ENCODE measurements at places on chromosomes 5 and 9. TPM values are rescaled to one million over a fixed set of nuclear protein-coding genes. Genes with fewer than 3 reads are reported as not detected.

The C5orf46 gene
- not detected for total RNA-seq

The CKMT2 gene
- total RNA-seq, result not detected

The TGFBR1 gene
- total RNA-seq, result 82.7 TPM

The DOCK2 gene
- total RNA-seq, result 275 TPM

The ACOT12 gene
- not detected for total RNA-seq

The TAF11L10 gene
- not detected for total RNA-seq

The WDR38 gene
- total RNA-seq, result not detected

The SET gene
- 411 TPM for total RNA-seq

The SPOCK1 gene
- not detected for total RNA-seq

The ABCA2 gene
- total RNA-seq, result 67.1 TPM

The BTNL8 gene
- not detected for total RNA-seq

The C7 gene
- total RNA-seq, result not detected

The LCN15 gene
- not detected for total RNA-seq

The CNTNAP3 gene
- not detected for total RNA-seq

The PCDHGA6 gene
- 0.28 TPM for total RNA-seq

The ENHO gene
- total RNA-seq, result not detected

The SLC46A2 gene
- not detected for total RNA-seq

The FREM1 gene
- not detected for total RNA-seq

The RUSC2 gene
- 2.1 TPM for total RNA-seq

The FOXI1 gene
- not detected for total RNA-seq

The DMGDH gene
- total RNA-seq, result not detected

The ASS1 gene
- total RNA-seq, result 2.6 TPM

The HEMGN gene
- total RNA-seq, result 0.47 TPM

The STRBP gene
- total RNA-seq, result 30.3 TPM

The PAPPA gene
- total RNA-seq, result not detected

The TNC gene
- total RNA-seq, result not detected

The MAMDC2 gene
- total RNA-seq, result 0.08 TPM

The PCDHB5 gene
- not detected for total RNA-seq

The DNM1 gene
- 1.2 TPM for total RNA-seq

The SPAAR gene
- total RNA-seq, result not detected

The PDE6A gene
- not detected for total RNA-seq

The S1PR3 gene
- total RNA-seq, result 0.06 TPM

The SPATA31E1 gene
- not detected for total RNA-seq

The ZFP2 gene
- total RNA-seq, result 0.89 TPM
